ENCODE measurements at places on chromosomes 1 and 21. TPM values are rescaled to one million over a fixed set of nuclear protein-coding genes. Genes with fewer than 3 reads are reported as not detected.

The DNALI1 gene
- 0.06 TPM for total RNA-seq

The MIXL1 gene
- not detected for total RNA-seq

The CFAP74 gene
- total RNA-seq = not detected

The FMO5 gene
- total RNA-seq = 0.35 TPM

The RNU1-3 gene
- total RNA-seq = not detected

The FALEC gene
- total RNA-seq = not detected

The RHBG gene
- total RNA-seq = not detected

The CRB1 gene
- total RNA-seq = not detected

The DISC1 gene
- total RNA-seq = 0.10 TPM

The GJA4 gene
- not detected for total RNA-seq

The GUK1 gene
- total RNA-seq = 116 TPM

The ASCL5 gene
- 0.13 TPM for total RNA-seq

The PADI4 gene
- total RNA-seq = not detected

The KCNJ15 gene
- total RNA-seq = 0.55 TPM

The KCNK1 gene
- 25.2 TPM for total RNA-seq

The OR2T35 gene
- total RNA-seq = not detected

The GCSAML gene
- total RNA-seq = not detected

The CALML6 gene
- not detected for total RNA-seq

The CTBS gene
- total RNA-seq = 5.7 TPM

The PCP4 gene
- total RNA-seq = not detected

The FCER1G gene
- total RNA-seq = not detected

The CD2 gene
- not detected for total RNA-seq

The BRWD1 gene
- 9.4 TPM for total RNA-seq

The LIN28A gene
- total RNA-seq = not detected

The GBP6 gene
- not detected for total RNA-seq

The ADAMTS5 gene
- not detected for total RNA-seq

The KRTAP11-1 gene
- total RNA-seq = not detected

The DHRS3 gene
- total RNA-seq = 54.9 TPM

The NEK2 gene
- 44.5 TPM for total RNA-seq

The LCE1B gene
- not detected for total RNA-seq
